Bone marrow (tissue), 2 donors: ENCODE measurements at places on chromosomes 7 and 10.

DNA sequence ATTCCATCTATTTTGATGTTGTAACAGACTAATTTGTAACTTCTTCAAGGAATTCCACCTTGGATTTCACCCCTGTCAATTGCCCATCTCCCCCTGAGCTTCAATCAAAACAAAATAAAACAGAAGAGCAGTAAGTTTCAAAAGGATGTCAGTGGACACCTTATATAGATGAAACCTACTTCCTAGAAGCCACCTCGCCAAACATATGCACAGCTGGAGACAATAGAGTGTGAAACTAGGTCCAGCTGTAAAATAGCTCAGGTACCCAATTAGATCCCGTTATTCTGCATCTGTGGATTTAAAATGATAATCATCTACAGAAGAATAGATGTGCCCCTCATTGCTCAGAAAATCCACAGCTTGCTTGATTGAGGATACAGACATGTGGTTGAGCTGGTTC, 598.6 kb downstream of the SH2D4B start:
- DNase-seq = no peak

GRCh38 chr10:62887642-62888041, 71.5 kb upstream of the EGR2 start:
- no peak for DNase-seq

GRCh38 chr7:116273283-116273917, 63.1 kb downstream of the TES start:
- no peak for DNase-seq

DNA sequence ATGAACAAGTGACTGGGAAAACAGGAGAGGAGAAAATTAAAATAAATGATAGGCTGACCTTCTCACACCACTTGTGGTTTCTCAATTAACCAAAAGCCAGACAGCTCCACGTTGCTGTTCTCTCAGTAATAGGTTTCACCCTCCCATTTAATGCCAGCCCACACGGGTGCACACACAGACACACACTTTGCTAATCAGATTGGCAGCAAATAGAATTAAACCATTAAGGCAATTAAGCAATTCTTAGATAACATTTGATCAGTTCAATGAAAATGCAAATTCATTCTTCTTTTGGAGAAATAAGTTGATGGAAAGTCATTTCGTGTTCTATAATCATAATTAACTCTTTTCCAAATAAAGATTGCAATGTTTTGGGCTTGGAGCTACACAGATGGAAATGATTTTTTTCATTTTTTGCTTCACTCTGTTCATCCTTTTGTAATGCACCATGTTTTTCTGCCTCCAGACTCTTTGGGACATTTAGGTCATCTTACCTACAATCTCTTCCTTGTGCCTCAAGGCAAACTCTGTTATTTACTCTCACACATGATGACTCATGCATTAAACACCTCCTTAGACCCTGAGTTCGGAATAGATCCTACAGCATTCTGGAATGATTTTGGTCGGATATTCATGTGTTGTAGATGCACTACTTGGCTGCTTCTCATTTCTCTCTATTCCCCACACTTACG, 700.7 kb downstream of the AUTS2 start:
- no peak for DNase-seq

DNA sequence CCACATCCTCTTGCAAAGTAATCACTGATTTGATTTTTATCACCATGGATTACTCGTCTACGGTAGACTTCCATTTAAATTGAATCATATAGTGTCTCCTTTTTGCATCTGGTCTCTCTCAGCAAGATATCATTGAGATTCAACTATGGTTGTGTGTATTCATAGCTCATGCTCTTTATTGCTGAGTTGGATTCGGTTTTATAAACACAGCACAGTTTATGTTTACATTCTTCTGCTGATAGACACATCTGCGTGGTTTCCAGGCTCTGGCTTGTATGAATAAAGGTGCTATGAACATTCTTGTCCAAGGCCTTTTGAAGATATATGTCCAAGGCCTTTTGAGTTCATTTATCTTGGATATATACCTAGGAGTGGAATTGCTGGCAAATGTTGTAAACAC, 356.5 kb upstream of the CELF2 start:
- DNase-seq = no peak

DNA sequence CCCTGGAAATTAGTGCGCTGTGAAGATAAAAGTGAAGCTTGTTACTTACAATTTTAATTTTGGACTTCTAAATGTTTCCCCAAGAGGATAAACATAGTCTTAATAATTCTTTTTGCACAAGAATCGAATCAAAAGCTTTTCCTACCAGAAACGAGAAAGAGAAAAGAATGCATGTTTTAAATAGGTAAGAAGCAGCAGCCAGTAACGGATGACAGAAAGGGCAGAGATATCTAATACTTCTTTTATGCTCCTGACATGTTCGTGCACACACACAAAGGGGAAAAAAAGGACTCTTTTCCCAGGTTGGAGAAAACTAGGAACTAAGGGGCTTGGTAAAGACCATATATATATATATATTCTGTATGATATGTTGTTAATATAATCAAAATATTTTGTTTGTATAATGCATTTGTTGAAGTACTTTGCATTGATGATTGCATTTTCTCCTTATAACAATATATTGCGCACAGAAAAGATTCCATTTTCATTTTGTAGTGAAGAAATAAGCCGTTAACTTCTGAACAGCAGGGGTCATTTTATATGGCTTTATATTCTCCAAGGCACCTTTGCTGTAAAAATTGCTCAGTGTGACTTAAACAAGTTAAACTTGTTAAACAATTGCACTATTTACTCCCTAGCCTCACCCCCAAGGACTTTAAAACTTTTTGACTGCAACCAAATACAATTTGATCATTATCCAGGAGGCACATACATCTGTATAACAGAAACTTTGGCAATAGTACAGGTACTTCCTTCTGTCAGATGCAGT, 2.2 kb downstream of the PRKAR2B start:
- no peak for DNase-seq

DNA sequence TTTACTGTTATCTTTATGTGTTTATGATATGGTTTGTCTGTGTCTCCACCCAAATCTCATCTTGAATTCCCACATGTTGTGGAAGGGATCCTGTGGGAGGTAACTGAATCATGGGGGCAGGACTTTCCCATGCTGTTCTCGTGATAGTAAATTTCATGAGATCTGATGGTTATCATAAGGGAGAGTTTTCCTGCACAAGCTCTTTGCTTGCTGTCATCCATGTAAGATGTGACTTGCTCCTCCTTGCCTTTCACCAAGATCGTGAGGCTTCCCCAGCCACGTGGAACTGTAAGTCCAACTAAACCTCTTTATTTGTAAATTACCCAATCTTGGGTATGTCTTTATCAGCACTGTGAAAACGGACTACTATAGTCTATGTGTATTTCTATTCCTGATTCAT, 539.0 kb downstream of the ARL4A start:
- no peak for DNase-seq

DNA sequence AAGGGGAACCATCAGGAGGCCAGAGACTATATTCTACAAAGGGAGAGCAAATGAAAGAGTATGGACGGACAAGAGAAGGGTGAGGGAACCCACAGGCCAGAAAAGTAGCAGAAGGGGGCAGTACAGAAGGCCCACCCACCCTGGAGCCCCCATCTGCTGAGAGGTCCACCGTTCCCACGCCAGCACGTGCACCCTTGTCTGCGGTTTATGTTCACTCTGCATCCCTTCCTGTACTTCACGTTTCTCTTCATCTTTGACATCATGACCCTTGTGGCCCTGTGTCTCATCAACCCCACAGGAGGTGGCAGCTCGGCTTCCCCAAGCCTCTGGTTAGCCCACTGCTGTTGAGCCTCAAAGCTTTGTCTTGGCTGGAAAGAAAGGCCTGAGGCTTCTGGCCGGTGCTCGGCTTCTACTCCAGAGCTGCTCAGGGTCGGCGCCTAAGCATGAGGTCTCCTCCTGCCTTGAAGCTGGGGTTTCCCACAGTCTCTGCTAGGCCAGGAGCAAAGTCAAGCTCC, 138.0 kb downstream of the DLG5 start:
- no peak for DNase-seq

DNA sequence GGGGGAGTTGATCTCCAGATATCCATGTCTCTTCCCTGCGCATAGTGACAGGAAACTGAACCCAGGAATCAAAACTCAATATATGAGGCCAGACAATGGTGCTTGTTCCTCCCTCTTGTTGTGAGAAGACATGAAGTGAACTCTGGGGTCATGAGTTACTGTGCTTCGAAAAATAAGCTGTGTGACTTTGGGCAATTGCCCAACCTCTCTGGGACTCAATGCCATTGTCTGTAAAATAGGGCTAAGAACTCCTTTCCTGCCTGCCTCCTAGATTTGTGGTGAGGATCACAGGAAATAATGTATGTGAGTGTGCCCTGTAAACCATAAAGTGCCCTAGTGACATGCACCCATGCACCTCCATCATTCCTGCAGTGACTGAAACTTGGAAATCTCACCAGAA, 48.4 kb downstream of the SYPL1 start:
- DNase-seq = no peak

DNA sequence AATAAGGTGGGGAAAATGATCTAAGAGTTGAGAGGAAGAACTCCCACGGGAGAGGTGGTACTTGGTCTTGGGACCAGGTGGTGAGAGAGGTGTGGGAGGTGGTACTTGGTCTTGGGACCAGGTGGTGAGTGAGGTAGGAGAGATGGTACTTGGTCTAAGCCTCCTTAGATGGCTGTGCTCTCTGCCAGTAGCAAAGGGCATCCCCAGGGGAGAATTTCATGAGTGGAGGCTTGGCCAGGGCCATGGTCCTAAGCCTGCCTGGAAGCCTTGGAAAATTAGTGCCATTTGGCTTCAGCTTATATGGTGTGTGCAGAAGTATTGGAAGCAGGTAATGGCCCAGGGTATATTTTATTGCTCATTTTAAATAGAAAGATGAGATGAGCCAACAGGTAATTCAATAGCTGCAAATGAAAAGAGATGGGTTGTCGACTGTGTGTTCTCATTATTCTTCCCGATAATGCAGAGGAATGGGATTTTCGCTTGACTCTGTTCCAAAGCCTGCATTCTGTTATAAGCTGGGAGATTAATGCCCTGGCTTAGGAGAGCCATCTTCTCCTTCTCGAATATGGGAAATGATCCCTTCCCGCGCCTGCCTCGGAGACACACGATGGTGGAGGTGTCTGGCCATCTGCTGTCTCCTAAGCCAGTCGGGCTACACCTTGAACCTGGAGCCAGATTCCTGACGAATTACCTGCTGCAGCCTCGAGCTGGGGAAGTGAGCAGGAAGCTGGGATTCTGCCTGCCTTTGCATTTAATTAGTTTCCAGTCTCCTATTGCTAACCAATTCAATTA, 287.8 kb downstream of the GALNT17 start:
- DNase-seq = no peak

GRCh38 chr10:71697938-71698709, 21.5 kb downstream of the C10orf105 start:
- DNase-seq = no peak

DNA sequence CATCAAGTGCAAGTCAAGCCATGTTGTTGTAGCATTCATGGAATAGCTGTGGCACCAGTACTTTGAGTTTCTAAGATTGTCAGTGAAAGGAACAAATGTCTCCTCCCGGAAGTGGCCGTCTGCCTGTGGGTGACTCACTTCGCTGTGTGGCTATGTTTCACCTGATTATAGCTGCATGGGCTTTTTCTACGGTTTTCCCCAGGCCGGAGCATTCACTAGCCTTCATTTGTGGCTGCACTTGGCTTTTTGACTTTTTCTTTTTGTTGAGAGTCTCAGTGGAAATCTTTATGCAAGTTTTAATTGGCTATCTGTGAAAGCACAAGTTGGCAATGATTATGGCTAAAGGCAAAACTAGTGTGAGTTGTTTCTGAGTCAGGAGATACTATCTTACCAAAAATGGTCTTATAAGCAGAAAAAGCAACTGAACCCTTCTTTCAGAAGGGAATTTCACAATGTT, 35.0 kb downstream of the SRI start:
- DNase-seq = no peak

GRCh38 chr7:48114589-48114988, 25.5 kb downstream of the UPP1 start:
- no peak for DNase-seq

GRCh38 chr7:19747740-19748339, 25.6 kb downstream of the TMEM196 start:
- DNase-seq = no peak

DNA sequence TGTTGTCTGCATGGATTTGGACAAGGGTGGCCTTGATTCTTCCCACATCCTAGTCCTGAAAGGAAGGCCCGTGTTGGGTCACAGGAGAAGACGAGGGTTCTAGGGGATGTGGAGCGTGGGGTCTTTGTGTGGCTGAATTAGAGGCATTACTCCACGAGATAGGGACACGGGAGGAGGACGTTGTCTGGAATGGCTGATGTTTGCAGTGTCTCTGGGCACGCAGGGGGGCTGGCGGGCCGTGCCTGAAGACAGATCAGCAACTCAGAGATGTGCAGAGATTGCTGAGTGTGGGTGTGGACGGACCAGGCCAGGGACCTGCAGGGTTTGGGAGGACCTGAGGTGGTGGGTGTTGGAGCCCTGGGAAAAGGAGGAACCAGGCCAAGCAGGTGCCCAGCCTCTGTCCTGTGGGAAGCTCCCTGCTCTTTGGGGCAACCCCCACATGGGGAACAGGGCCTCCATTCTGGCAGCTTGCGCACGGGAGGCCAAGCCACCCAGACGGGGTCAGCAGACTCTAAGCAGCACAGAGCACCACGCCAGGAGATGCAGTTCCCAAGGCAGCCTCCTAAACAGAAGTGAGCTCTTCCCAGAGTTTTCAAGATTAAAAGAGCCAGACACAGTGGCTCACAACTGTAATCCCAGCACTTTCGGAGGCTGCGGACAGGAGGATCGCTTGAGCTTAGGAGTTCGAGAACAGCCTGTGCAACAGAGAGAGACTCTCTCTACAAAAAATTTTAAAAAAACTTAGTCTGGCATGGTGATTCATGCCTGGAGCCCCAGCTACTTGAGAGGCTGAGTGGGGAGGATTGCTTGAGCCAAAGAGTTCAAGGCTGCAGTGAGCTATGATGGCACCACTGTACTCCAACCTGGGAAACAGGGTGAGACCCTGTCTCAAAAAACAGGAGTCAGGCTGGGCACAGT, 71.0 kb upstream of the GTF2I start:
- no peak for DNase-seq

DNA sequence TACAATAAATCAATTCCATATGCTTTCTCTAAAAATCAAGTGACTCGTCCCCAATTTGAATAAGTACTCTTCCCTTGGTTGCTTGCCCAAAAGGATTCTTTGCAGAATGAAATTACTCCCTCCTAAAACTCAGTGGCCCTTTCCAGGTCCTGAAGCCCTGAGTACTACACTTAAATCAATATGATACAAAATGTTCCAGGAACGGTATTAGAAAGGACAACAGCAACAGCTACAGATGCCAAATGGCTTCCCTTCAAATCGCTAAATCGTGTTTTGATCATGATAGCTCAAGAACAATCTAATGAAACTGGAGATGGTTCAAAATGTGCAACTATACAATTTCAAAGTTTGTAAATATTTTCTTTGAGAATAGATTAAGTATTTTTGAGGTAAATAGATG, 59.4 kb downstream of the TPK1 start:
- no peak for DNase-seq

GRCh38 chr10:21340331-21340730, 185.2 kb downstream of the SKIDA1 start:
- DNase-seq = no peak

- no peak for DNase-seq
These were observed 54.2 kb upstream of the FHIP2A start for GRCh38 chr10:114767101-114767985.

- no peak for DNase-seq
These were observed 182.6 kb downstream of the COBL start for GRCh38 chr7:51134013-51134441.

GRCh38 chr7:142745091-142745635, 4.1 kb upstream of the PRSS1 start:
- peak; percentile 5 for DNase-seq

- DNase-seq = no peak
These were observed 674.5 kb upstream of the GALNT17 start for GRCh38 chr7:70457482-70457881.
